ENCODE measurements at places on chromosomes 2 and 18.
A peak's percentile ranks its signal among the peaks of the same experiment; 100 is the strongest.

- DNase-seq: no peak
Observed at GRCh38 chr2:237540823-237541222, 25.6 kb upstream of the PRLH start.

- DNase-seq: peak; percentile 79
Observed at GRCh38 chr2:175309799-175310198, 128.3 kb upstream of the ATP5MC3 start.

GRCh38 chr18:60391571-60392226 lies 19.1 kb upstream of the MC4R start:
- DNase-seq: no peak

- DNase-seq: no peak
Observed at GRCh38 chr18:55283309-55283708, 304.7 kb downstream of the TCF4 start.

- no peak for DNase-seq
Observed at GRCh38 chr2:173238385-173238784, 116.3 kb upstream of the CDCA7 start.
